RWPE1 (cell line): ENCODE measurements at places on chromosomes 4 and X.

GRCh38 chrX:153547195-153547594 is 29.8 kb downstream of the ATP2B3 start:
- DNase-seq = no peak

DNA sequence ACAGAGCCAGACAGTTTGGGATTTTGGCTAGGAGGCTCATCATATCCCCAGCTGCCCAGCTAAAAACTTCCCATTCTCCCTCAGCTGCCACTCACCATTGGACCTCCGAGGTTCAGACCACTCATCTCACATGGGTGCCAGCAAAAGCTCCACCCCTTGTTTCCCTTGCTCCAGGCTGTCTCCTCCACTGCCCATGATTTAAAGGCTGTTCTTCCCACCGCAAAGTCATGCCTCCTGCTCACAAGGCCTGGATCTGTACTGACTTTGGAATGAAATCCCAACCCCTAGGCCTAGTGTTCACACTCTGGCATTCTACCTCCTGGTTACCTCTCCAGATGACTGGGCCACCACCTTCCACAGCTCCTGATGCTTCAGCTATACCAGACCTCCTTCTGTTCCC is 142.2 kb upstream of the EOLA2 start:
- no peak for DNase-seq

- DNase-seq = no peak
These were observed 327.7 kb downstream of the DKK2 start for GRCh38 chr4:106708464-106708816.

GRCh38 chr4:189787216-189788031 is 153.2 kb upstream of the FRG1 start:
- DNase-seq = no peak

DNA sequence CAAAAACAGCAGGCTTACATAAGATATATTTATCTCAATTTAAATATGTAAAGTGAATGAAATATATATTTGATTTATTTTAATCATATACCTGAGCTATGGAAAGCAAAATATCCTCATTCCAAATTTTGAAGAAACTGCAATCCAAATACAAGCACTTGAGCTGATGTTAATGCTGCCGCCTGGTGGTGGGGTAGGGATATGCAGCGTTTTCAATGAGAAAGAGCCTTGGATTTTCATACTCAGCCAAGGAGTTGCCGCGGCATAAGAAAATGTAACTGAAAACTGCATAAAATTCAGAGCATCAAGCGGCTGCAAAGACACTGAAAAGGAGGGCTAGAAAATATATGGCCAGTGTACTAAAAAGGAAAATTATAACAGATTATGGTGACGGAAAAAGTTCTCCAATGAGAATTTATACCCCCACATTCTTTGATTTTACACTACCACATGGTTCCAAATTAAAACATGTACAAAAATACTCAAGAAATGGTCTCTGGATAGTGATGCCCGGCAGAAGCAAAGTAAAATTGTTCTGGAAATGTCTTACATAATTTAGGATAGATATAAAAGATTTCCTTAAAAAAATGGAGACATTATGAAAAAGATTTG is 660.3 kb upstream of the PITX2 start:
- peak; percentile 21 for DNase-seq

DNA sequence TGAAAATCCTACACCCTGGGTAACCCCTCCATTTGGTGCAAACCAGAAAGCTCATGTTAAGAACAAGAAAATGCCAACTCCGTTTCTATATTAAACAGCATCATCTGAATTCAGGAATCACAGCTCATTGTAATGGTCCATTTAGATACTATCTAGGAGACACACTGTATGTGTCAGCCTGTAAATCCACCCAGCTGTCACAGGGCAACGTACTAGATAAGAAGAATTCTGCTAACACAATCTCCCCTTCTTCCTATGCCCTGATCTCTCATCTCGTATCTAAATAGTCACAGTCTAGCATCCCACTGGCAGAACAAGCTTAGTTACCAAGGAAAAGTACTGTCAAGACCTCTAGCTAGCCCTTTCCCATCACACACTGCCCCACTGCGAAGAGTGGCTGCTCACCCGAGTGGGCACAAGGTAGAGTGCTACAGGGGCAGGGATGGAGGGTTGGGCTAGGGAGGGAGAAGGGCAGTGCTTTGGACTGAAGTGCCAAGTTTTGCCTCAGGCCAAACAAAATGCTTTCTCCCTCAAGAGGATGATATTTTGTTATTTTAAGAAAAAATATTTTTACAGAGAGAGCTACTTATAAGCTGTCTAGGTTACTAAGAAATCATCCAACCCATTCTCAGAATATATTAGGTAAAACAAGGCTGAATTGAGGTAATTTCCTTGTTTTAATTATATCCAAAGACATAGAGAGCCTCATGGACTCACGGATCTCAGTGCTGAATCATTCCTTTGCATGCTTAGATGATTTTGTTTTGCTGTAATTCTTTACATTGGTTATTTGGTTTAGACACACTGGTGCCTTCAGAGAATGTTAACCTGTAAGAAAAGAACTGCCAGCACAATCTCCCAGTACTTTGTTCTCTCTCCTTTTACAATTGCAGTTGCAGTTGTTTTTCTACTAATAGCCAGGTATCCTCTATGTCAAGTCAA is 196.6 kb downstream of the PRDM5 start:
- DNase-seq = no peak

DNA sequence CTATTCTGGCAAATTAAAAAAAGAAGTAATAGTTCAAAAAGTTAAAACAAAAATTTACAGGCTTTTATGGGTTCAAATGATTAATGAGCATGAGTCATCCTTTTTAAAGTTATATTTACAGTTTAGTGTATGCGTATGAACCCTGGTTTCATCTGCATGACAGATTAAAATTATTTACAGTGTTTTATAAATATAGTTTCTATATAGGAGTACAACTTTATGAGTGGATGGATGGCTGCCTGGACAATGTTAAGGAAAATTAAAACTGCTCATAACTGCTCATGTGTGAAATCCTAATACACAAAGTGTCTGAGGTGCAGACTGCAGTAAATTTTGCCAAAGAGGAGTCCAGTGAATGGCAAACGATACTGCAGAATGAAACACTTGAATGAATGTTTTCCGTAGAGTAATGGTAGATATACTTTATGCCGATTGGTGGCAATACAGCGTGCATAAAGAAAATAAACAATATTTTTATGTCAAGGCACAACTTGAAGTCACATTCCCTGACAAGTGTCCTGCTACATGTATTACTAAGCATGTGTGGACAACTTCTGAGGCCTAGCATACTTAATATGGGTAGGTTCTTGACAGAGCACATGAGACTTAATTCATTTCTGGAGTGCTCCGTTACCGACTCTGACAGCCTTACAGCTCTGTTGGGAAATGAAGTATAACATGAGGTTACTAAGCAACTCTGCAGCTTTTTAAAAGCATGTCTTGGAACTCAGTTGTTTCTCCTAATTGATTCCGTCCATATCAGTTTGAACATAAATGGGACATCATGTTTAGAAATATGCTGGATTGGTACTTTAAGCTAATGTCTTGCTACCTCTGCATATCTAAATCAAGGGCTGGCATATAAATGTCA is 985.6 kb upstream of the PCDH7 start:
- DNase-seq = no peak

DNA sequence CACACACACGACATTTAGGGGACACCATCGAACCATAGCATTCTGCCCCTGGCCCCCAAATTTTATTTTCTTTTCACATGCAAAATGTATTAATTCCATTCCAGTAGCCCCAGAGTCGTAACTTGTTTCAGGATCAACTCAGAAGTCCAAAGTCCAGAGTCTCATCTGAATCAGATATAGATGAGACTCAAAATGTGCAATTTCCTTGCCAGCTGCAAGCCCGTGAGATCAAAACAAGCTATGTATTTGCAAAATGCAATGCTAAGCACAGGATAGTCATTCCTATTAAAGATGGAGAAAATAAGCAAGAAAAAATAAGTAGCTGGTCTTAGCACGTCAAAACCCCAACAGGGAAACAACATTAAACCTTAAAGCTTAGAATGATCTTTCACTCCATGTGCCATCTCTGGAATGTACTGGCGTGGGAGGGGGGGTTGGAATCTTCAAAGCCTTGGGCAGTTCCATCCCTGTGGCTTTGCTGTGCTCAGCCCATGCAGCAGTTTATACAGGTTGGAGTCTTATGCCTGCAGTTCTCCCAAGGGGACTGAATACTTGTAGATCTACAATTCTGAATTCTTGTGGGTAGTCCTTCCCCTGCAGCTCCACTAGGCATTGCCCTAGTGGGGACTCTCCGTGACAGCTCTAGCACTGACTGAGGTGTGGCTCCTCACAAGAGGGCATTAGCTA is 47.7 kb upstream of the SYTL5 start:
- DNase-seq = no peak

- no peak for DNase-seq
These were observed 255.6 kb upstream of the UGT8 start for GRCh38 chr4:114343015-114343414.

GRCh38 chrX:150966742-150967141 is 16.4 kb upstream of the HMGB3 start:
- DNase-seq = no peak

DNA sequence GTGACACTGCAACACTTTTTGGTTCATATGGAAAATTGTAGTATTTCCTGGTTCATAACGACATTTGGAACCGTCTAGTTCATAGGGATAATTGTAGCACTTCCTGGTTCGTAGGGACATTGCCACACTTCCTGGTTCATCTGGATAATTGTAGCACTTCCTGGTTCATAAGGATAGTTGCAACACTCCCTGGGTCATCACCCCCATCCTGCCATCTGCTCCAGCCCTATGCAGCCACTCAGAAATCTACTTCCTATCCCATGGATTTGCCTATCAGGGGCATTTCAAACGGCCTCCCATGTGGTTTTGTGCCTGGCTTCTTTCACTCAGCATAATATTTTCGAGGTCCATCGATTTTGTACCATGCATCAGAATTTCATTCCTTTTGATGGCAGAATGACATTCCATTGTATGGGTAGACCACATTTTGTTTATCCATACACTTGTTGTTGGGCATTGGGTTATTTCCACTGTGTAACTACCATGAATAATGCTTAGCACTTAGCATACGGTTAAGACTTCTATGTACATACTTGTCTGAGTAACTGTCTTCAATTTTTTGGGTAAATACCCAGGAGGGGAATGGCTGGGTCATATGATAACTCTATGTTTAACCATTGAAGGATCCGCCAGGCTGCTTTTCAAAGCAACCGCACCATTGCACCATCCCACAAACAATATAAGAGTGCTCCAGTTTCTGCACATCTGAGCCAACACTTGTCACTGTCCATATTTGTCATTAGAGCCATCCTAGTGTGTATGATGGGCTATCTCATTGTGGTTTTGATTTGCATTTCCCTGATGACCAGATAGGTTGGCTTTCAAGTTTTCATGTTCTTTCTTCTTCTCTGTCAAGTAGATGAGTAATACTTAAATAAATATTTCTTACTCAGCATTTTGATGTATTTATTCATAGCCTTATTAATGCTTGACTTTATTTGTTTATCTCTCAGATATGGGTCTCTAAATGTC is 58.3 kb upstream of the CD99 start:
- no peak for DNase-seq

DNA sequence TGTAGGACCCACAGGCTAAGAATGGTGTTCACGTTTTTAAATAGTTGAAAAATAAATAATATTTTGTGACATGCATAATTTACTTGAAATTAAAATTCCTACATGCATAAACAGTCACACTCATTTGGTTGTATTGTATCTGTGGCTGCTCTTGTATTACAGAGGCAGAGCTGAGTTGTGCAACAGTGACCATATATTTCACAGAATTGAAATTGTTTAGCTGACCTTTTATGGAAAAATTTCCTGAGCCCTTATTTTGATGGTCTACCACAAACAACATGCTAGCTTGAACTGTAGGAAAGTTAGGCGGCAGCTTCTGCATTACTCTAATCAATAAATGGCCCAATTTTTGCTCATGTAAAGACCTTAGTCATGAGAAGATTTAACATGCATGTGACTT is 633.4 kb upstream of the AADAT start:
- DNase-seq = no peak

GRCh38 chr4:73821325-73821724 is 15.2 kb upstream of the CXCL6 start:
- DNase-seq = no peak

DNA sequence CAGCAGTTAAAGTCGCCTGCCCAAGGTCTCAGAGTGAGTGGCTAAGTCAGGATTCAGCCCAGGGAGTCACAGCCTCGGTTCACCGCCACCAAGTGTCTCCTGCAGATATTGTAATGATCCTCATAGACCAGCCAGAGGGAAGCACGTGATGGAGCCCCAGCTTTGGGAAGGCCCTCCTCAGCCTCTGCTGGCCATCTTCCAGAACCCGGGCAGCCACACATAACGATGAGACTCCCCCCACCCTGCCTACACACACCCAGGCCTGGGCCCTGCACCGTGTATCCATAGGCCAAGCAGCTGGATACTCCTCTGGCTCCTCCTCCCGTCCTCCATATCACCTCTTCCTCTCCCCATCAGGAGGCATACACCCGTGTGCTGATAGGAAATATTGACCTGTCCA is 19.6 kb upstream of the SASH3 start:
- no peak for DNase-seq

GRCh38 chr4:150573534-150573933 is 8.4 kb upstream of the MAB21L2 start:
- no peak for DNase-seq

- peak; percentile 19 for DNase-seq
These were observed 23.6 kb downstream of the CA5B start for GRCh38 chrX:15761564-15762191.

GRCh38 chrX:1609762-1610161 is 5.1 kb upstream of the ASMT start:
- no peak for DNase-seq

- no peak for DNase-seq
These were observed 12.4 kb upstream of the RADX start for GRCh38 chrX:106599411-106599810.

GRCh38 chrX:19642241-19643109 is 127.2 kb upstream of the MAP3K15 start:
- no peak for DNase-seq

- no peak for DNase-seq
These were observed 64.7 kb downstream of the CLNK start for GRCh38 chr4:10619855-10620254.

GRCh38 chrX:31058284-31058683 is 13.6 kb downstream of the FTHL17 start:
- DNase-seq = no peak

DNA sequence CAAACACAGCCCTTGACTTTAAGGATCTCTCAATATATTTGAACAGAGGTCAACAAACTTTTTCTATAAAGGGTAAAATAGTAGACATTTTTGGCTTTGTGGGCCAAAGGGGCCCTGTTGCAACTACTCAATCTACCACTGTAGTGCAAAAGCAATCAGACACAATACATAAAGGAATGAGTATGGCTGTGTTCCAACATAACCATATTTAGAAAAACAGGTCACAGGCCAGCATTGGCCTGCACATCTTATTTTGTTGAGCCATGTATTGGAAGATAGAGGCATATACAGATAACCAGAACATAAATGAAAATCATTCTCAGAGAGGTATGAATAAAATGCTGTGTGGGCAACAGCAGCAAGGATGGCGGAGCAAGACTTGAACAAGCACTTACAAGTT is 49.8 kb downstream of the MID1 start:
- DNase-seq = no peak

DNA sequence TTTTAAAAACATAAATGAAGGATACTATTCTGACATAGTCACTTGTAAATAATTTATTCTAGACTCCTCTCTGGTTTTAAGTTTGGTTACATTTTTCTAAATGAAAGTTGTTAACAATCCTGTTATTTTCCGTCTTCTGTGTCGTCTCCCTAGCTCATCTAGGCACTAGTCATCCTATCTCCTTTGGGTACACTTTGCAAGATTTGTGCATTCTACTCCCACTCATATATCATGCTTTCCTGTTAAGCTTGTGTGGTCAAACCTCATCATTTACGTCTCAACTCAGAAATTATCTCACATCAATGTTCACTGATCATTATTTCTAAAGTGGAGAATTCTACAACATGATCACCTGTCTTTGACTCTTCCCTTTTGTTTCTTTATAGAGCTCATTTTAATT is 658.7 kb downstream of the TLL1 start:
- DNase-seq = no peak
